ENCODE measurements at places on chromosomes 12 and 14. TPM values are rescaled to one million over a fixed set of nuclear protein-coding genes. Genes with fewer than 3 reads are reported as not detected.

DNA sequence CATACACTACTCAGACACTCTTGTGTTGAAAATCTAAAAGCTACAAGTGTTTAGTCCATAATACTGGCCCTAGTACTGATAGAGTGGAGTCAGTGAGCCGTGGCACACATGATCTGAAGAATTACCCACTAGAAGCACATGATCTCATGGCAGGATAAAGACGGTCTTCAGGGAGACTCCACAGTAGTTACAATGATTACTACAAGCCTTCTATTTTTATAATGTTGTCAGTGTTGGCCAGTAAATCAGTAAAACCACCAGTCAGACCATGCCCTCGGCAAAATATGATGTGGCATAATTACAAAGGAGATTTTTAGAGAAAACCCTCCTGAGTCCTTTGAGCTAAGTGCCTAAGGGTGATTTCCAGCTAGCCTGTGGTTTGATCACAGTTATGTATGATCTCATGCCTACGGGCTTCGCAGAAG, 114.9 kb downstream of the PDZRN4 start:
- DNase-seq: no peak
- no peak overlapping the region for H3K27ac ChIP-seq
- H3K36me3 ChIP-seq: no peaks in the 10 kb centered on the region

- H3K4me3 ChIP-seq: no peak within 1 kb of the TSS
- peaks cover 10% of the 10 kb centered on the region for H3K27me3 ChIP-seq
- peaks cover 2% of the 10 kb centered on the region for H3K4me1 ChIP-seq
- H3K27ac ChIP-seq: no peak within 1 kb of the TSS
- peaks cover 15% of the 10 kb centered on the region for H3K36me3 ChIP-seq
- no peak for DNase-seq
These were observed at the start of gene NRIP2 for GRCh38 chr12:2834581-2835491. Gene NRIP2 (minus strand): TSS chr12:2835035. CDS start chr12:2834983, 52 bp downstream.

GRCh38 chr12:127531542-127531941, 735.4 kb upstream of the TMEM132C start:
- no peak overlapping the region for H3K4me3 ChIP-seq
- no peaks in the 10 kb centered on the region for H3K36me3 ChIP-seq
- no peaks in the 10 kb centered on the region for H3K4me1 ChIP-seq

DNA sequence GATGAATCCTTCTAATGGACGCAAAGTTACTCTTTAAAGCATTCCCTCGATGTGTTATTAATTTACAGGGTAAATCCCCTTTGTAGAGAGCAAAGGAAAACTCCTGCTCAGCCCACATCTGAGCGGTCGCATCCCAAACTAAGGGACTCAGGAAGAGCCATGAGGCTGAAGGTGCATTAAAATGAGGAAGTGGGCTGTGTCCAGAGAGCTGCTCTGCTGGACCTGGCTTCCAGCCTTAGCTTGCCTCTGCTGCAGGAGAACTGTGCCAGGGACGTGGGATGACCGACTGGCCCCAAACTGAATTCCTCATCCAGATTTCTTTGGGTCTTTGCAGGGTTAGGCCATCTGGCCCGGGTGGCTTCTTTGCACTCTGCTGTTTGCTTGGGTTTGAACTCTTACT, 88.3 kb downstream of the FBXW8 start:
- H3K27me3 ChIP-seq: no peaks in the 10 kb centered on the region
- H3K4me1 ChIP-seq: no peaks in the 10 kb centered on the region
- DNase-seq: no peak
- no peak overlapping the region for H3K4me3 ChIP-seq
- H3K27ac ChIP-seq: no peak overlapping the region

Gene TAC3
- total RNA-seq: 0.76 TPM

- H3K27me3 ChIP-seq: no peaks in the 10 kb centered on the region
- H3K4me3 ChIP-seq: no peak overlapping the region
- H3K36me3 ChIP-seq: no peaks in the 10 kb centered on the region
These were observed 36.3 kb upstream of the PPM1A start for GRCh38 chr14:60212503-60213371.

GRCh38 chr12:94504386-94504785, 44.7 kb upstream of the CEP83 start:
- no peaks in the 10 kb centered on the region for H3K36me3 ChIP-seq
- no peak overlapping the region for H3K4me3 ChIP-seq
- no peak for DNase-seq
- H3K4me1 ChIP-seq: no peaks in the 10 kb centered on the region
- H3K27ac ChIP-seq: no peak overlapping the region
- H3K27me3 ChIP-seq: no peaks in the 10 kb centered on the region

DNA sequence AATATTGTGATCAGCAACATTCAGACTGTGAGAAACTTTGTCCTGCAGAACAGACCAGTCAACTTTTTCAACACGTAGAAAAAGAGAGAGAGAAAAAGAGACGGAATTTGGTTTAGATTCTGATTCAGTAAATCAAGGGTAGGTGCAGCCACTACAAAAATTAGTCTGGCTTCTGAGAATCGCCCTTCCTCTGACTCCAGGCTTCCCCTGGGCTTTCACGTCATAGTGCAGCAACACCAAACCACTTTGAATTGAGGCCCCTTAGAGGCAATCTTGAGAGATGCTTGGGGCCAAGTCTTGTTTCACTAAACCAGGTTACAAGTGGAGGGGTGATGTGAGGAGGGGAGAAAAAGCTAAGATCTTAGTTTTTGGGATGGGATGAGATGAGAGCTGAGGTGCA, 37.5 kb upstream of the PTGR2 start:
- no peak overlapping the region for H3K4me3 ChIP-seq
- DNase-seq: no peak
- no peak overlapping the region for H3K27ac ChIP-seq
- no peaks in the 10 kb centered on the region for H3K27me3 ChIP-seq
- peaks cover 6% of the 10 kb centered on the region for H3K4me1 ChIP-seq

Gene FAM181A
- total RNA-seq: not detected

Gene NEDD1
- total RNA-seq: 41.4 TPM

DNA sequence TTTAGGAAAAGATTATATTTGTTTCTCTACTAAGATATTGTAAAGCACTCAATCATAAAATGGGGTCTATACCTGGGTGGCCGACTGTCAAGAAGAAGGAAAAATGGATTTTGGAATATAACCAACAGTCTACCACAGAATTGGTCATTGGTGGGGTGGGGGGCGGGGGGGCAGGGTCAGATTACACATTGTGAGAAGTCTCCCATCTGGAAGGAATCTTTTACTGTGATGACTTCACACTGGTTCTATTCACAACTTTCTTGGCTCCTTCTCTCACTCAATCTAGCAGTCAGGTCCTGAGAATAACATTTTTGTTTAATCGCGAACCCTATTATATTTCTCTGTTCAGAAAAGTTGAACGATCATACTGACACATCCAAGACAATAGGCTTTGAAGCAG, 8.7 kb upstream of the CLEC4E start:
- DNase-seq: no peak
- H3K27me3 ChIP-seq: no peaks in the 10 kb centered on the region
- H3K36me3 ChIP-seq: no peaks in the 10 kb centered on the region
- no peak overlapping the region for H3K27ac ChIP-seq

GRCh38 chr12:14614704-14615121, 47.0 kb upstream of the PLBD1 start:
- DNase-seq: no peak
- no peaks in the 10 kb centered on the region for H3K36me3 ChIP-seq
- no peak overlapping the region for H3K27ac ChIP-seq
- H3K4me3 ChIP-seq: no peak overlapping the region

- H3K27ac ChIP-seq: no peak overlapping the region
- no peak overlapping the region for H3K4me3 ChIP-seq
- H3K27me3 ChIP-seq: peaks cover 23% of the 10 kb centered on the region
- no peaks in the 10 kb centered on the region for H3K36me3 ChIP-seq
These were observed 4.3 kb downstream of the HHIPL1 start for GRCh38 chr14:99649219-99649618.
